ENCODE measurements at places on chromosomes 2 and 18.

DNA sequence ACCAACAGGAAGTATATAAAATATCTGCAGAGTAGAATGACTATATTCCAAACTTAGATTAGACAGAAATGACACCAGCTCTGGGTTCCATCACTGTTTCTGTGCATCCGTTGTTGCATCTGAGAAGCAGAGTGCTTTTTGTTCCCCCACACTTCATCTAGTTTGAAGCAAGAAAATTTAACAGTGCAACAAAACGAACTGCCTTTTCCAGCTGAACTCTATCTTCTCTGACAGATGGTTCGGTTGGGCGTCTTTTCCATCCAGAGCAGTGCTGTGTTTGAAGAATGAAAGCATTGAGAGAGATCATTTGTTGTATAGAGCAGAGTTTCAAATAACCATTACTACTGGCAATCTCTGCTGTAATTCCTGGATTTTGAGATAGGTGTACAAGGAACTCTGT lies 757.5 kb downstream of the DPP10 start:
- no peak for DNase-seq

- DNase-seq = no peak
These were observed 404.4 kb upstream of the MEIS1 start for GRCh38 chr2:66030553-66030952.

DNA sequence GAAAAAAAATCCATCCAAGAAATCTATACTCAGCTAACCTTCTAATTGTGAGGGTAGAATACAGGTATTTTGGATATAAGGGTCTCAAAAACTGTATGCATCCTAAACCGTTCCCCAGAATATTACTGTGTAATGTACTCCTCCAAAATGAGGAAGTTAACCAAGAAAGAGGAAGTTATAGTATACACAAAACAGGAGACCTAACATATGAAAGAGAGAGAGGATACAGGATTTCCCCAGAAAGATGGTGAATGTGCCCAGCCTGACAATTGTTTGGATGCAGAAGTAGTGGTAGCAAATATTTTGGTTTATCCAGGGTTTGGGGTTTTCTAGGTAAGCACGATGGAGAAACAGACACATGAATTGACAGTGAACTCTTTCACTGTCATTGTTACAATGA lies 50.6 kb downstream of the GALNT3 start:
- DNase-seq = no peak

DNA sequence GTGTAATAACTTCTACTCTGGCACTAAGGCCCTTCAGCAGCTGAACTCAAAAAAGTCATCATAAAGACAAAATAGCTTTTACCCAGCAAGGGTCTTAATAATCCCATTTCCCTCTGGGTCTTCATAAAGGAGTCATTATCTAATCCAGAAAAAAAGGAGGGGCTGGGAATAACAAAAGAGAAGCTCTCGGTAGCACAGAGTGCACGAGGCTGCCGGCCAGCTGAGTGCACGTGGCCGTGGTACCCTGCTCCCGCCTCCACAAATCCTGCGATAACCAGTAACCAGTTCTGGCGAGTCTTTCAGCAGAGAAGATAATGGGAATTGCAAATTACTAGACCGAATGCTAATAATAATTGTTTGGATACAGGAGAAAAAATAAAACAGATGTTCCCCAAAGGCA lies 7.5 kb downstream of the NRP2 start:
- DNase-seq = no peak

DNA sequence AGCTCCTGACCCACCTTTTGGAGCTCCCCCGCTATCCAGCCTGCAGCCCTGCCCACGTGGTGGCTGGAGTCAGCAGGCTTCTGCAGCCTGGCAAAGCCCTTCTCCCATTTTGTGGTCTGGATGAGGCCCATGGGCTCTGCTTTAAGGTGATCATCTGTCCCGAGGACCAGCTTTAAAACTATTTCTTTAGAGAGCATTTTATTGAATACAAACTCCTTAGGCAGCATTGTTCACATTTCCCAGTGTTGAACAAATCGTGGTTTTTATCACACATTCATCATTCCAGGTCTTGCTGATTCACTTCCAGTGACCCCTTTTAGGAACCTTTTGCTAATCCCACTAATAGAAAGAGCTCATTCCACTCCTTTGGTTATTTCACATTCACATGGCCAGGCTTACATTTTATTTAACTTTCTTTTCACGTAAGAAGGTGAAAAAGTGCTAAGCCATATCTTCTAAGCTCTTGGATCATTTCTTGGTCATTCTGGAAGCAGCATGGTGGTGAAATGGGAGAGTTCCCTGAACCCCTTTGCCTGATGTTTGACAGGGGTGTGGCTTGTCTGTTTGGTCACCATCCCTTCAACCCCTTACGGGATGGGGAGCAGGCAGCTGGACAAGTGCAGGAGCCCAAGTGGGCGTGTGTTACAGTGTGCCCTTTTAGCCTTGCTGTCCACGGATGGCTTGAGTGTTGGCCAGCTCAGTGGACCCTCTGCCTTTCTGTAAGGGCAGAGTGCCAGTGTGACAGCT lies 80.4 kb upstream of the RAPGEF4 start:
- DNase-seq = no peak

- DNase-seq = no peak
These were observed 71.3 kb downstream of the VWA3B start for GRCh38 chr2:98158305-98158704.

- no peak for DNase-seq
These were observed 8.4 kb downstream of the SLC66A3 start for GRCh38 chr2:11163439-11164317.

GRCh38 chr18:36360256-36360909 lies 62.9 kb downstream of the FHOD3 start:
- no peak for DNase-seq

GRCh38 chr18:10386049-10386448 lies 68.4 kb upstream of the APCDD1 start:
- DNase-seq = no peak

DNA sequence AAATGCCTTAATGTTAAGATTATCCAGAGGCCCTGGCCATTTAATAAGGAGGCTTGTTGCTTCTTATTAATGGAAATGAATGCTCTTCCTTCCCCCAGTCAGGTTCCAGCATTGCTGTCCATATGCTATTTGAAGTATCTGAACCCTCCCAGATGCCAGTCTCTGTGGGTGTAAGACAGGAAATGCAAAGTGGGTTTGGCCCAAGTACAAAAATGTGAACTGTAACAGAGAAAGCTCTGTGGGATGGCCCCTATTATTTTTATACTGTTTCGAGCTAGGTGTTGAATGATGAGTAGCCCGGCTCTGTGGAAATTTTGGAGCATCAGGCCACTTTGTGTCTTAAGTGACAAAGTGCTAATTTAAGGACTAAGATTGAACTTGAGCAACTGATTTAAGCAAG lies 141.0 kb downstream of the UXS1 start:
- DNase-seq = no peak

GRCh38 chr18:10499230-10499629 lies 26.6 kb upstream of the NAPG start:
- DNase-seq = no peak

- DNase-seq = no peak
These were observed 17.1 kb downstream of the TSHZ1 start for GRCh38 chr18:75227535-75228296.

DNA sequence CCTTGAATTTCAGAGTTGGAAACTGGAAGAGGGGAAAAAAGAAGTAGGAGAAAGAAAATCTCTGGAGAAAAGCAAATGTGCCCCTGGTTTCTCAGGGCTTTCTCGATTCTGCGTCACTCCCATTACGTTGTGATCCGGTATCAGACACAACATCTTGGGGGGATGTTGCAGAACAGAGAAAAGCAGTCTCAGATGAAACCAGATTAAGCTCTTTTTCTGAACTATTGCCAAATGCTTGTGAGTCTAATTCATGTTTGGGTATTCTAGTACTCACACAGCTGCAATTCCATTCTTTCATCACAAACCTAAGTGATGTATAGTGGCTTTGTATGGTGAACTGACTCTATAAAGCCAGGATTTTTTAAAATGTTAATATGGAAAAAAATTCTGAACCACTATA lies 233.2 kb downstream of the TCF4 start:
- DNase-seq = no peak

DNA sequence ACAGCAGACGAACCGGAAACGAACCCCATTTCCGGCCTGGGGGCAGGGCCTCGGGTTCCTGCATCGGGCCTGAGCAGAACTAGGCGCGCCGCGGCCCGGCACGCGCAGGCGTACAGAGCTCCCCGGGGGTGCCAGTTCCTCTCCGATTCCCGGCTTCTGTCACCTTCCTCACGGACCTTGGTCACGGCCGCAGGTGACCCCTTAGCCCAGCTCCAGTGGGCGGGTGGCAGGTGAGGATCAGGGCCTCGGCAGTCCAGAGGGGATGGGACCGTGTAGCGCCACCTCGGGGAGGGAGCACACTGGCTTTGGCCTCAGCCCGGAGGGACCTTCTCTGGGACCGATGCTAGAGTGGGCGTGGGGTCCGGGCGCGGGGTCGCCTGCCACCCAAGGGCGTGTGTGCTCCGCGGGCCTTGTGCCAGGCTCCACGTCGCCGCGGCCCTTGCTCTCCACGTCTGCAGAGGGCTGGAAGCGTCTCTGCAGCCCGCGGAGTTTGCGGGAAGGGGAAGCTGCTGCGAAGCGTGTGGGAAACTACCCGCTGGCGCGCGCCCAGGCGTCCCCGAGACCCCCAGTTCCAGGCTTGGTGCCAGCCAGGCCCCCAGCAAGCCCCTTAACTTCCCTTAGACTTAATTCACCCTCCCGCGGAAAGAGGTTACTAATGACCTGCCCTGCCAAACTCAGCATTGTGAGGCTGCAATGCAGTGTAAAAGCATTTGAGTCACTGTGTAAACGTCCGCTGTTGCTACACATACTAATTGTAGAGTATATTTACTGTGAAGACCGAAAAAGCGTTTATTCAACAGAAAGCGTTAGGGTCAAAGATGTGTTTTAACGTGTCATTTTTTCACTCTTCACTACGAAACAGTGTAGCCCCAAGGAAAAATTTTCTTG lies at the start of gene TRAPPC12:
TSS of gene TRAPPC12 (plus strand) at position 48 of the 888 bp plus-strand sequence. CDS start 7,930 bp downstream, outside the sequence.
- DNase-seq = peak; percentile 88

DNA sequence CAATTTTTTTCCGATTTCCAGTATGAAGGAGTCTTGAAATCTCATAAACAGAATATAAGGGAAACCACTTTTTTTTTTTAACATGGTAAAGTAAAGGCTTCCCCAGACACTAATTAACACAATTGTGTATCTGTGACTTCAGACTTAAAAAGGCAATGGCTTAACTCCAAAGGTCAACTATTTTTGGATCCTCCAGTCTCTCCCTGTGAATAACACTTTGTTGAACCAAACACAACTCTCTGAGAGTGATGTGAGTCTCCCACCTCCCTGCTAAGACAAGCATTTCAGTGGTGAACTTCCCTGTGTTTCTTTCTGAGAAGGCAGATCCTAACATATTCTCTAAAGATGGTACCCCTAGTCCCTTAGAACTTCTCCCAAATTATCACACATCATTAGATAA lies 219.6 kb upstream of the RBBP8 start:
- DNase-seq = no peak

GRCh38 chr2:68222287-68222686 lies 30.0 kb downstream of the PPP3R1 start:
- no peak for DNase-seq

DNA sequence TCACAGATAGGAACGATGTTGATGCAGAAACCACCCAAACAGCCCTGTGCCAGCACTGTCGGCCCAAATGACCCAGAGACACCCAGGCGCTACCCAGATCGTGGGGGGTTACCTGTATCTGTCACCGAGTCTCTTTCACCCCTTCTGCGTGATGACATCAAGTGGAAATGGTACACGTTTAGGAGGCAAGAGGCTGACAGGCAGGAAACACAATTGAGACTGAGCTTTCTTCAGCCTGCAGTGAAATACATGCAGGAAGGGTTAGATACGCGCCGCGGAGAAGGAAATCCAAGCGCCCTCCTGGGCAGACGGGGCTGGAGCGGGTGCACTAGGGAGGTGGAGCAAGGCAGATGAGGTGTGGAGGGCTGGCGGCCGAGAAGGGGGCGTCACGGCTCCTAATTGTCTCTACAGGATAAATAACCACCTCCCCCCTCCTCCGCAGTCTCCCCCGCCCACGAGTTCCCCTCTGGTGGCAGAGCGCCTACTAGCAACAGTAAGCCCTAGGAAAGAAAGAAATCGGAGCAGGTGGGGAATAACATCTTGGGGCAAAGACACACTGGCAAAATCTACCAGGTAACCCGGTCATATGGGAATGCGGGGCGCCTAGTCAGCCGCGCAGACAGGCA lies at the start of gene RNF152:
TSS of gene RNF152 (minus strand) at position 325 of the 626 bp plus-strand sequence. CDS start 76,544 bp downstream, outside the sequence.
- no peak for DNase-seq

GRCh38 chr2:60535685-60536312 lies 17.7 kb downstream of the BCL11A start:
- no peak for DNase-seq

DNA sequence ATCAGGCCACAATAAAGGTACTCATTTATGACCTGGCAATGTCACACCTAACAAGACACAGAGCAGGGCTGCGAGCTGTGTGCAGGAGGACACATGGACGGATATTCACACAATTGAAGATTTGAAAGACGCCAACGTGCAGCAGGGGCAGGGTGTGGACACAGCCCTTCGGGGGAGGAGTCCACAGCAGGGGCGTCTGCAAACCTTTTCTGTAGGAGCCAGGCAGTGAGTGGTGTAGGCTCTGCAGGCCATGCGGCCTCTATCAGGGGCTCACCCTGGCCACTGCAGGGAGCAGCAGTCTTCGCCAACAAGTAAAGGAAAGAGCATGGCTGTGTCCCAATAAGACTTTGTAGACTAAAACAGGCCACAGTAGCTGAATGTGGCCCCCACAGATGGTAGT lies 125.7 kb upstream of the SNTG2 start:
- DNase-seq = no peak

DNA sequence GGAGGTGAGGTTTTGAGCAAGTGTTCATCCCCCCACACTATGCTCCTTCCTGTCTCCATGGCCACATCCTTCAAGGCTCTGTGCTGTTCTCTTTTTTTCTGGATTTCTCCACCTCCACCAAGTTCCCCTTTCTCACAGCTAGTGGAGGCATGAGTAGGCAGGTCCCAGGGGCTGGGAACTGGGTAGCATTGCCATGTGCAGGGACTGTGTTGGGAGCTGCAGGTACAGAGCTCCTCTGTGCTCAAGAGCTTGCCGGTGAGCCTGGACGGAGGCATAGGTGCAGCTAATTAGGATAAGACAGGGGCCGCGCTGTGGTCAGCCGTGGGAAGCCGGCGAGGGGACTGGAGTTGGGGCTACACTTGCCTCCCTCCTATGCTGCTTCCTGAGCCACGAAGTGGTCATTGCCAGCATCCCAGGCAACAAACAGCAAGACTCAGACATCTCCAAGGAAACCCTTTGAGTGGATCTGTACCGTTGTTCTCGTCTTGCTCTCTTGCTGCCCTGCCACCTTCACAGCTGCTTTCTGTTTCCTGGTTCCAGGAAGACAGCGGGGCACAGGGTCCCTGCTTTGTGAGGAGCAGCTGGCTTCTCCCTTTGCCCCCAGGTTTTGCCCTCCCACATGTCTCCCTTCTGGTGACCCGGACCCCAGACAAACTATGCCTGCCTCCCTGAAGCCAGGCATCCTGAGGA lies 36.9 kb downstream of the ATOH8 start:
- no peak for DNase-seq

GRCh38 chr2:238145046-238145445 lies 6.6 kb downstream of the KLHL30 start:
- DNase-seq = no peak

GRCh38 chr2:232516551-232516950 lies 3.6 kb upstream of the PRSS56 start:
- DNase-seq = no peak

Data from stimulated activated CD4-positive, alpha-beta T cell treated with anti-CD3 and anti-CD28 coated beads, Interleukin-1b, Interleukin-23, amount 100 ng/mL, for 24 hours (primary cell).